ENCODE measurements at places on chromosomes 6 and 20.

GRCh38 chr6:96184798-96185197 is 169.0 kb downstream of the FUT9 start:
- no peak for DNase-seq

- DNase-seq, result no peak
Measured at GRCh38 chr6:107717781-107718180, 106.3 kb downstream of the SCML4 start.

- DNase-seq, result no peak
Measured at GRCh38 chr6:126657561-126658175, 317.8 kb downstream of the CENPW start.

DNA sequence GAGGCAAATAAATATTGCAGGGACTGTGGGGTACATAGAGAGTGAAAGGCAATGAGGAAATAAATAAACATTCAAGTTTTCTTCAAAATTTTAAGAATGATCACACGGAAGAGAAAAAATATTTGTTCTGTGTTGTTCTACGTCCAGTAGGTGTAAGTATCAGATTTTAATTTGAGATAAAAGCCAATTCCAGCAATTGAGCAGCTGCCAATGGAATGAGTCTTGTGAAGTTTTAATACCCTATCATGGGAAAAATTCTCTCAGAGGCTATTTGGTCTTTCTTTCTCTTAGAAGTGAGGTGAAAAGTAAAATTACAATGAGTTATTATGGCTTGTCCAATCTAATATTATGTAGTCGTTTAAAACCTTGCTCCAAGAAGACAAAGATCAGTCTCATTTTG is 195.7 kb upstream of the CITED2 start:
- no peak for DNase-seq

DNA sequence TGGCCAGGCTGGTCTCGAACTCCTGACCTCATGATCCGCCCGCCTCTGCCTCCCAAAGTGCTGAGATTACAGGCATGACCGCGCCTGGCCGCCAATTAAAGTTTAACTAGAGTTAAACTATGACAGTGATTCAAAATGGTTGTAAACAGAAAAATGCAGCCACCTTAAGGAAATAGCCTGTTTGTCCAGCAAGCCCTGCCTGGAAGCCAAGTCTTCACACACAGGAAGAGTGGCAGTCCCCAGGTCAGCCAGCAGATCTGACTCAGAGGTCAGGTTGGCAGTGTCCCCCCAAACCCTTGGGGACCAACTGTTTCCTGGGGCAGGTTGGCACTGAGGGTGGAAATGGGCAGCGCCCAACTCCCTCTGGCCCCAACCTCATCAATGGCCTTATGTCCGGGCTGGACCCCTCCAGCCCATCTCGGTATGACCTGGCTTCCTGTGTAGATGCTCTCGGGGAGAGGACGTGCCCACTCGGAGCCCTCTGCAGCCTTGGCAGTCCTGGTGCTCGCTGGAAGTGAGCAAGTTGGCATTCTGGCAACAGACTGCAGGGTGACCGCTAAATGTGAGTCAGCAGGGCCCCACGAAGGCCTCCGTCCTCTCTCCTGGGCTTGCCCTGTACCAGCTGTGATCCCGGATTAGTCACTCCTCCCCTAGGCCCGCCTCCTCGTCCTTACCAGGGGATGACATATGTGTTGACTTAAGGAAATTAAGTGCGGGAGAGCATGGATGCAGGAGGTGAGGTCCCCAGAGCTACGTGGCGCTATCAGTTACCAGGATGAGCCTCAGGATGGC is 9.7 kb upstream of the HSP90AB1 start:
- no peak for DNase-seq

- DNase-seq, result no peak
Measured at GRCh38 chr6:149895048-149895590, 2.8 kb downstream of the RAET1E start.

GRCh38 chr6:111845441-111845871 is 27.8 kb downstream of the FYN start:
- DNase-seq, result no peak

- DNase-seq, result no peak
Measured at GRCh38 chr6:96157018-96157565, 141.3 kb downstream of the FUT9 start.

GRCh38 chr6:68958327-68958726 is 323.2 kb downstream of the ADGRB3 start:
- no peak for DNase-seq

DNA sequence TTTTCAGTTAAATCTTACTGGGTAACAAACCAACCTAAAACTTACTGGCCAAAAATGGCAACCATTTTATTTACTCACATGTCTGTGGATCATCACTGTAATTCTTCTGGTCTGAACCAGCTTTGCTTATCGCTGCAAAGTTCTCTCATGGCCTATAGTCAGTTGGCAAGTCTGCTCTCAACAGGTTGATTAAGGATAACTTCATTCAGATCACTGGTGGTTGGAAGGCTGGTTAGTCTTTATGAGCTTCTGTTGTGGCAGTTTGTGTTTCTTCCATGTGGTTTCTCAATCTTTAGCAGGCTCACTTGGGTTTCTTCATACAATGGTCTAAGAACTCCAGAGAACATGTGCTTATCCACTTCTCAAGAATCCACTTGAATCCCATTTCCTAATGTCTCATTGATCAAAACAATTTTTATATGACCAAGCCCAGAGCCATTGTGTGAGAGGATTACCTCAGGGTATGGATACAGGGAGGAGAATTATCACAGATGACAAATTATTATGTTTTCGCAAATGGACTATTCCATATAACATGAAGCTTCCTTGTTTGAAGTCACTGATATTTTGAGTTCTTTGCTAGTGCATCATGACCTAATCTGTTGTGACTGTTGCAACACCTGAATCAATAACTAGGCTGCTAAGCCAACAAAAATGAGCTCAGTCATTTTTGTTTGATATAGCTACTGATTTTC is 155.4 kb upstream of the BMP2 start:
- no peak for DNase-seq

- no peak for DNase-seq
Measured at GRCh38 chr20:9877932-9878495, 39.1 kb upstream of the PAK5 start.

GRCh38 chr20:62059920-62060630 is 5.6 kb downstream of the TAF4 start:
- no peak for DNase-seq

- DNase-seq, result no peak
Measured at GRCh38 chr6:81771097-81771496, 18.6 kb upstream of the TENT5A start.

DNA sequence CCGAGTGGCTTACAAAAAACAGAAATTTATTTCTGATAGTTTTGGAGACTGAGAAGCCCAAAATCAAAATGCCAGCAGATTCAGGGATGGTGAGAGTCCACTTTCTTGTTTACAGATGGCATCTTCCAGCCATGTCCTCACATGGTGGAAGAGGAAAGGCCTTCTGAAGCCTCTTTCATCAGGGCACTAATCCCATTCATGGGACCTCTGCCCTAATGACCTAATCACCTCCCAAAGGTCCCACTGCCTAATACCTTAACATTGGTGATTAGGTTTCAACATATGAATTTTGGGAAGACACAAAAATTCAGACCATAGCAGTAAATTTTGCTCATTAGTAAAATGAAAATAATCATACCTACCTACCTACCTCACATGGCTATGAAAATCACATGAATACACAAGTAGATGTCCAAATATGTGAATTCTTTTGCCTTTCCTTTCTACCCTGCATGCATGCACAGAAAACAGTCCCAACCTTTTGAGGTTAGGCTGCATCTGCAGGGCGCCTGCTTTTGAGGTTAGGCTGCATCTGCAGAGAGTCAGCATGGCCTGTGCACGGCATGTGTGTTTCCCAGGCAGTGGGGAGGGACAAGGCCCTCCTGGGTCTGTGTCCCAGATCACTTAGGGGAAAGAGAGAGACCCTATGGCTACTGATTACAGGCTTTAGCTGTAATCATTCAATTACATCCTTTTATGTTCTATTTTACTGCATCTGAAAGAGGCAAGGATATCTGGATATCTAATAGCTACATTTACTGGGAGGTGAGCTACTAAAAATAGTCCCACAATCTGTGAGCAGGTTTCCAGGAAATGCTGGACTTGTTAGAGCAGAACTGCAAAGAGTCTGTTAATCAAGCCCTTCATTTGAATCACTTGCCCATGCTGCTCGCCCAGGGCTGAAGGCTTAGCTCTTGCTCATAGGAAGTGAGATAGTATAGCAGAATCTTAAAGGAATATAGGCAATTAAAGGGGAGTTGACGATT is 497.7 kb upstream of the MARCKS start:
- DNase-seq, result no peak

- DNase-seq, result no peak
Measured at GRCh38 chr6:119060255-119060907, 18.1 kb downstream of the FAM184A start.

GRCh38 chr6:170402318-170403040 is 95.9 kb downstream of the FAM120B start:
- DNase-seq, result no peak

DNA sequence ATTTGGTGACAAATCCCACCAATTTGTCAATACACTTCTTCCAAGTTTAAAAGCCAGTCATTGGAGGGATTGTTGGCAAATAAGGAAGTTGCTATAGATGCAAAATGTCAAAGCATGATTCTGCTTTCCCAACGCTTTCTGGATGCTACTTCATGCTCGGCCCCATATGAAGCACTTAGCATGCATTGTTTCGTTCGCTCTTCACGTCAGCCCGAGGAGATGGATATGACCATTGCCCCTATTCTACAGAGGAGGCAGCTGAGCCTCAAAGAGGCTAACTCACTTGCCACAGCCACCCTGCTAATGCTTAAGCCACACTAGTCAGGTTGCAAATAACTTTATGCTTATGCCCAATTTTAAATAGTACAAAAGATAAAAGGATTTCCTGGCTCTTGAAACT is 2.8 kb upstream of the NXT1 start:
- DNase-seq, result no peak

- DNase-seq, result no peak
Measured at GRCh38 chr6:57248311-57248895, 26.3 kb upstream of the RAB23 start.

DNA sequence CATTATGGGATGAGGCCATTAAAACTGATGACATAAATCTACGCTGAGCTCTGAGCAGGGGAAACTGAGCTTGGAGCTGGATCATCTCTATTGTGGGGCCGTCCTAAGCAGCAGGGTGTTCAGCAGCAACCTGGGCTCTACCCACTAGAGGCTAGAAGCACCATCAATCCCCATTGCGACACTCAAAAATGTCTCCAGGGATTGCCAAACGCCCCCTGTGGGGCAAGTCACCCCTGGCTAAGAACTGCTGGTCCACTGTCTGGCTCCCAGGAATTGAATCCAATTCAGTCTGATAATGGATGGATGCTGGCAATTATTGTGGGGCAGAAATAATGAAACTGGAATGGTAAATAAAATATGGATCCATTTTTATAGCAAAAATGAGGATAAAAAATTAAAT is 38.2 kb downstream of the PMEPA1 start:
- no peak for DNase-seq
